ENCODE measurements at places on chromosomes 16 and 17.

- DNase-seq, result no peak
Measured at GRCh38 chr17:45857977-45858708, 13.5 kb downstream of the SPPL2C start.

DNA sequence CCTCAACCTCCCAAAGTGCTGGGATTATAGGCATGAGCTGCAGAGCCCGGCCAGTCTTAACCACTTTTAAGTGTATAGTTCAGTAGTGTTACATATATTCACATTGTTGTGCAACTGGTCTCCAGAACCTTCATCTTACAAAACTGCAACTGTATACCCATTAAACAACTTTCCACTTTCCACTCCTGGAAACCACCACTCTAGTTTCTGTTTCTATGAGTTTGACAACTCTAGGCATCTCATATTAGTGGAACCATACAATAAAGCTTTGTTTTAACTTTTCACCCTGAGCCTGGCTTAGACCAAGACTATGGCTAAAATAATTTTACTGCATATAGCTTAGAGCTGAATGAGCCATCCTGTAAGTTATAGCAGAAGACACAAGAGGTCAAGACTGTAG lies 108.0 kb upstream of the GOT2 start:
- DNase-seq, result no peak

DNA sequence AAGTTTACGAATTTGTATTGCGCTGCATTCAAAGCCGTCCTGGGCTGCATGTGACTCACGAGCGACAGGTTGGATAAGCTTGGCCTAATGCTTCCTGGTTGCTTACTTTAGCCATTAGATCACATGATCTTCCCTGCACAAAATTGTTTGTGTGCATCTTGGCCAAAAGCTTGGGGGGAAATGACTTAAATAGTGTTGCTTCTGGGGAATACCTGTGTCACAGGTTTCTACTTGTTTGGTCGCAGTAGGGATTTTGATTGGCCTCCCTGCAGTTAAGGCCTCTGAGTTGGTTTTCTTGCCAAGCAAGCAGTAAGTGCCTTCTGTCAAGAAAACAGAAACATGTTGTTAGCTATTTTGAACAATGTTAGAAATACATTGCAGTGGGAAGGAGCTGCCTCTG lies 39.6 kb upstream of the DUSP14 start:
- DNase-seq, result no peak

DNA sequence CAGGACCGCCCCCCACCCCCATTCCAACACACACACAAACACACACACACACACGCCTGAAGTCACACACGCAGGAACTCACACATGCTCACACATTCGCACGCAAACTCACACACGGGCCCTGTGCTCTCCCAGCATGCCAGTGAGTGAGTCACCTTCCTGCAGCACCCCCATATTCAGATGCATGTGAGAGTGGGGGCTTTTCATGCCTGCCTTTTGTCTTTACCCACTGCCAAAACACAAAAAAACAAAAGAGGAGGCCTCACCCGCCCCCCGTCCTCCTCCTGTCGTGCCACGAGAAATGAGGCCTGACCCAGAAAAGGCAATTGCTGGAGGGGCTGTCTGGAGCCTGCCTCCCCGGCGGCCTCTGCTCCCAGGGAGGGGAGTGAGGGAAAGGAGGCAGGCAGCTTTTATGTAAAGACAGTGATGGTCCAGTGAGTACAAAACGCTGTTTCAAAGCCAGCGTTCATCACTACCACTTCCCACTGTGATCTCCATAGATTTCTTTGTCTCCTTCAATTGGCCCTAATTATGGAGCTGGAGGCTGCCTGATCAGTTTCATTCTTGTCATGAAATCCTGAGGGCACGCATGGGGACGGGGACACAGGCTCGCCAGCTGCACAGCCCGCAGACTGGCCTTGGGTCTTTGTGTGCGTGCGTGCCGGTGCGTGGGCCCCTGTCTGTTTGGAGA lies 29.5 kb upstream of the GSE1 start:
- DNase-seq, result no peak

- no peak for DNase-seq
Measured at GRCh38 chr16:30991052-30991451, 6.0 kb downstream of the HSD3B7 start.

DNA sequence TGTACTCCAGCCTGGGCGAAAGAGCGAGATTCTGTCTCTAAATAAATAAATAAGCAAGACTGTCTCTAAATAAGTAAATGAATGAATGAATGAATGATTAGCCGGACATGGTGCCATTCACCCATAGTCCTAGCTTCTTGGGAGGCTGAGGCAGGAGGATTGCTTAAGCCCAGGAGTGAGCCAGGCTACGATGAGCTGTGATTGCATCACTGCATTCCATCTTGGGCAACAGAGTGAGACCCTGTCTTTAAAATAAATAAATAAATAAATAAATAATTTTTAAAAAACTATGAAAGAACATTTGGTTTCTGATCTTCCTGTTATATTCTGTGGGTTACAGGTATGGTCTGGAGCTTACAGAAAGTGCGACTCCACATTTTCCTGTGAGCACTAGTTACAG lies 65.0 kb downstream of the C17orf58 start:
- DNase-seq, result no peak

DNA sequence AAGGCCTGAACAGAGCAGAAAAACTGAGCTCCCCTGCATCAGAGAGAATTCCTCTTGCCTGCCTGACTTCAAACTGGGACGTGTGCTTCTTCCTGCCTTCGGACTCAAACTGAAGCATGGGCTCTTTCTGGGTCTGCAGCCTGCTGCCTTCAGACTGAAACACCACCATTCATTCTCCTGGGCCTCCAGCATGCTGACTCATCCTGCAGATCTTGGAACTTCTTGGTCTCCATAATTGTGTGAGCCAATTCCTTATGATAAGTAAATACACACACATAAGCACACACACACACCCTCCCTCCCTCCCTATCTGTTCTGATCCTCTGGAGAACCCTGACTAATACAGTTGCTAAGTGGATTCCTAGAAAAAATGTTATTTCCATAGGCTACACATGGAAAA lies 874.3 kb upstream of the EEF2KMT start:
- DNase-seq, result no peak

DNA sequence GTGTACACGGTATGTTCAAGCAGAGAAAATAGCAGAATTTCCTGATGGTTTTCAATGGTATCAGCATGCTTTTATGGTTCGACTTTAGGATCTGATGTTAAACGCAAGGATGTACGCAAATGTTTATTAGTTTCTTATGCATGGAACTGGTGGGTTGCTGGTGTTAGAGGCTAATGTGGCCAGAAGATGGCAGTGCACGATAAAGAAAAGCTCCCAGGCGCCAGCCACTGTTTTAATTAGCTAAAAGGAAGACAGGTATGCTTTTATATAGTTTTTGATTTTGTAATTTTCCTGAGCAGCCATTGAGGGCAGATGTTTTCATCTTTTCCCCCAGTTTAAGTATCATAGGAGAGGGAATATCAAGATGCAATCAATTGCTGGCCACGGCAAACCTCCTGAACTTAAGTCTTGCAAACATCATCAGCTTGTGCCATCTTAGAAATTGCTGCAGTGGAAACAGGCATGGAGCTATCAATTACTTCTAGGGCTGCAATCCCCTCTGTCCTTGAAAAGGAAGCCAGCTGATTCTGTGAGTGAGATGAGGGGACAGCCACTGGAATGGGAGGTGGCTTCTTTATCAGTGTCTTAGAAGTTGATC lies 648.5 kb upstream of the RBFOX1 start:
- no peak for DNase-seq

DNA sequence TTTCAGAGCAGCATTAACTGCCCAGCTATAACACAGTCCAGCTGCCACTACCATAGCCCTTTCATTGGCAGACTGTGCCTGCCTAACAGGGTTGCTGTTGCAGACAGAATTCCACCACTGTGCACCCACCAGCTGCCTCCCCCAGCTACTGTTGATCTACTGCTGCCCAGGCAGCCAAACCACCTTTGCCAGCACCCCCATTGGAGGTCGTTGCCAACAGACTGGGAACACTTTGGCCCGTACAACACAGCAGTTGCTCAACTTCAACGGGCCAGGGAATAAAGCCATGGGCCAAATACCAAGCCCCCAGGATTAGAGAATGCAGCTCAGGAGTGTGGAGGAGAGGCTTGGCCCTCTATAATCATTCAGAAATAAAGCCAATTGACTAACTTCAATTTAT lies 473.6 kb downstream of the CDH11 start:
- no peak for DNase-seq

- DNase-seq, result no peak
Measured at GRCh38 chr16:49679095-49679494, 176.8 kb downstream of the ZNF423 start.

GRCh38 chr17:3859940-3860339 lies 13.9 kb upstream of the NCBP3 start:
- no peak for DNase-seq

- no peak for DNase-seq
Measured at GRCh38 chr17:34823023-34823422, 138.2 kb downstream of the CCT6B start.

DNA sequence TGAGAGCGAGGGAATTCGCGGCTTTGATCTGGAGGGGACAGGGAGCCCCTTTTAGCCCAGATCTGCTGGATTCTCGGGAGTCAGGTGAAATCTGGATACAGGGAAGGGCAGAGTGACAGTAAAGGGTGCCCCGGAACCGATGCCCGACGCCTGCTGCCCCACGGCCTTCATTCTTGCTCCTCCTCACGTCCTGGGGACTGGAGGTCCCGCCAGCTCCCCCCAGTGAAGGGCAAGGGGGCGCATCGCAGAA lies 596 bp downstream of the OR1F1 start:
- DNase-seq, result no peak

DNA sequence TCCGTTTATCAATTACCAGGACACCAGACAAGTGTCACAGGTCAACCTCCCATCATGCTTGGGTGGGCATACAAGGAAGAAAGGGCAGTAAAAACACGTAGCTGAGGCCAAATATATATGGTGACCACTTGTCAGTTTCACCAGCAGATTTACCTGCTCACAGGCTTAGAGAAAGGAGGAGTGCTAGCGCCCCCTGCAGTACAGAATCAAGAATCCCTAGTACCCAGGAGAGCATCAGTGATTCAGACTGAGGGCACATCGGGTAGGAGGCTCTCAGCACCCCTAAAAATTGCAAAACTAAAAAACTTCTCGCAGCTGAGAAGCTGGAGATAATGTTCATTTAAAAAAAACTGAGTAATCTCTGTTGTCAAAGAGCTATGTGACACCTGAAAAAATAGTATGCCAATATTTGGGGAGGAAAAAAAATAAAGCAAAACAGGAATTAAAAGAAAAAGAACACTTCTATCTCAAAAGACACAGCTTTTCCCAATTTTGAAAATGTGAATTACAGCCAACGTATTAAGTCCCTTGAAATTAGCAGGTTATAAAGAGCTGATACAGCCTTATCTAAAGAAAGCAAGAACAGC lies 21.2 kb upstream of the MON1B start:
- DNase-seq, result peak; percentile 43

DNA sequence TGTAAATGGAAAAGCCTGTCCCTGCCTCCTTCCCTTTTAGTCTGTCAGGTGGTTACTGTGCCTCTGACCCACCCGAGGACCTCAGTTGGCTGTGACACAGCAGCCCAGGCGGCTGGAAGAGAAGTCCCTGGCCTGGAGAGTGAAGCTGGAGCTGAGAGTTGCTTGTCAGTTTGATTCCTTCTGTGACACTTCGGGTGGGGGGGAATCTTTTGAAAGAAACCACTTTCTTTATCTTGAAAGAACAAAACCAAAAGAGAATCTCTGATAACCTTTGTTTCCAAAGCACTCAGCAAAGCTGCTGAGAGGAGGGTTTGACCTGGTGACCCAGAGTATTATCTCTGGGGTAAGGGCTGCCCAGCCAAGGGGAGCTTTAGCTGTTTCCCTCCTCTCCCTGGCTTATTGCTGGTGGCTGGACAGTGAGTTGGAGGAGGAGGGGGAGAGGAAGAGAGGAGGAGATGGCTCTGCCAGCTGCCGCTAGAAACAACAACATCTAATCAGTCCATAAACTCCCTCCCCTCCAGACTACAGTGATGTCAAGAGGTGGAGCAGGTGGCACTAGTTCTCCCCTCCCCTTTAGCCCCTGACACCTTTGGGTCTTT lies 34.0 kb downstream of the YPEL2 start:
- DNase-seq, result peak; percentile 34

- no peak for DNase-seq
Measured at GRCh38 chr17:18904482-18904881, 46.6 kb downstream of the PRPSAP2 start.

- DNase-seq, result peak; percentile 80
Measured at GRCh38 chr16:81715358-81716196, 63.5 kb upstream of the PLCG2 start.

DNA sequence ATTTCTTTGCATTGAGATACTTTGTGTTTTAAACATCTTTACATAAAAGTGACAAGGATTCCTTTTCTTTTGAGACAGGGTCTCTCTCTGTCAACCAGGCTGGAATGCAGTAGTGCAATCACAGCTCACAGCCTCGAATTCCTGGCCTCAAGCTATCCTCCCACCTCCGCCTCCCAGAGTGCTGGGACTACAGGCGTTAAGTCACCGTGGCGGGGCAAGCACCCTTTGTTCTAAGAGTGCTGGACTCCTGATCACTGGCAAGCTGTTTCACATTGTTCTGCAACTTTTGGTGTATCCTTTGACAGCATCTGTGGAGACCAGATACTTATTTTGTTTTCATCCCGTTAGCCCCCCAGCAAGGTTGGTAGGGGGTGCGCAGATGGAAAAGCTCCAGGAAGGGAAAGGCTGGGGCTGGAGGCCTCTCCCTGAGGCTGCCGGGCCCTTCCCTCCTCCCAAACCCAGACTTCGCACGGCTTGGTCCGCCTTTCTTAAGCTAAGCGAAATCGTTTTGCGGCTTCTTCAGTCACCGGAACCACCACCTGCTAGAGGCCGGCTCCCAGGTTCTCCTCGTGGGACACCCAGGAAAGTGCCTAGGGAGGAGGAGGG lies 1.1 kb downstream of the ST6GALNAC2 start:
- DNase-seq, result no peak

DNA sequence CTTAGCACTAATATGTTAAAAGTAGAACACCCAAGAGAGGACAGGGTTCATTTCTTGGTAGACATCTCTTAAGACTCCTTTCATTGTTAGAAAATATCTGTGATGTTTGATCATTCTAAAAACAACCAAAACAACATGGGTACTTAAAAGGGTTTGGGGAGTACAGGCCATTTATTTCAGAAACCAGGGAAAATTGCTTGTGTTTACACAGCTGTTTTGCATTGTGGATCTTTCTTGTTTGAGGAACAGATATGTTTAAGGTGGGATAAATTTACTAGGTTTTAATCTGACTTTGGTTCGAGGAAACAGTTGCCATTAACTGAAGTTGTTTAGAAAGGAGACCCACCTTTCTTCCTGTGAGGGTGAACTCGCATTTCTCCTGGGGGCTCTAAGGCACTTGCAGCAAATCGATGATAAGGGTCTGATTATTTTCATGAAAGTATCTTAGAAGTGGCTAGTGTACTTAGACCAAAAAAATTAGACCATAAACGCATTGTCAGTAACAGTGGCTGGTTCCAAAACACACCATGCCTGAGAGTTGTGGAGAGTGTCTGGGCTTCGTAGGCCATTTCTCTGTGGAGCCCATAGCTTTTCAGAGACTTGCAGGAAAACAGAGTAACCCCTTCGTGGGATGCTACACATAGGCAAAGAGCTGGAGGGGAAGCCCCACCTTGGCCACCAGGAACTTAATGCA lies 17.6 kb downstream of the CLUAP1 start:
- no peak for DNase-seq

GRCh38 chr17:37779554-37779953 lies 34.7 kb upstream of the HNF1B start:
- no peak for DNase-seq
